ENCODE measurements at places on chromosomes 12 and 14. TPM values are rescaled to one million over a fixed set of nuclear protein-coding genes. Genes with fewer than 3 reads are reported as not detected.

GRCh38 chr14:91727121-91727520 lies 4.8 kb downstream of the CATSPERB start:
- no peaks in the 10 kb centered on the region for H3K36me3 ChIP-seq
- no peaks in the 10 kb centered on the region for H3K4me1 ChIP-seq
- no peak for DNase-seq
- no peak overlapping the region for H3K27ac ChIP-seq
- H3K27me3 ChIP-seq: no peaks in the 10 kb centered on the region

DNA sequence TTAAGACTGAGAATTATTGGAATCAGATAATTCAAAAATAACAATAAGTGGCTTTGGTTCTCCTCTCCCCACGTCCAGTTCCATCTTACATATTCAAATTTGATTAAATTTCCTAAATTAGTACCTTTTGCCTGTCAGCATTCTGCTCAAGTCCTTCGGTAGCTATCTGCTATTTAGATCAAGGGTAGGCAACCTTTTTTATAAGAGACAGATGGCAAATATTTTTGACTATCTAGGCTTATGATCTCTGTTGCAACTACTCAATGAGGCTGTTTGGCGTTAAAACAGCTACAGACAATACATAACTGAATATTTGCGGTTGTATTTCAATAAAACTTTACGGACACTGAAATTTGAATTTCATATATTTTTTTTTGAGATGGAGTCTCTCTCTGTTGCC lies 21.7 kb downstream of the L2HGDH start:
- no peaks in the 10 kb centered on the region for H3K27me3 ChIP-seq
- no peak overlapping the region for H3K4me3 ChIP-seq
- H3K4me1 ChIP-seq: no peaks in the 10 kb centered on the region
- no peak for DNase-seq
- H3K27ac ChIP-seq: no peak overlapping the region

GRCh38 chr12:44788731-44789130 lies 87.4 kb downstream of the NELL2 start:
- H3K27ac ChIP-seq: no peak overlapping the region
- H3K36me3 ChIP-seq: no peaks in the 10 kb centered on the region
- H3K27me3 ChIP-seq: no peaks in the 10 kb centered on the region
- no peaks in the 10 kb centered on the region for H3K4me1 ChIP-seq

Gene CLEC1B
- total RNA-seq: not detected

DNA sequence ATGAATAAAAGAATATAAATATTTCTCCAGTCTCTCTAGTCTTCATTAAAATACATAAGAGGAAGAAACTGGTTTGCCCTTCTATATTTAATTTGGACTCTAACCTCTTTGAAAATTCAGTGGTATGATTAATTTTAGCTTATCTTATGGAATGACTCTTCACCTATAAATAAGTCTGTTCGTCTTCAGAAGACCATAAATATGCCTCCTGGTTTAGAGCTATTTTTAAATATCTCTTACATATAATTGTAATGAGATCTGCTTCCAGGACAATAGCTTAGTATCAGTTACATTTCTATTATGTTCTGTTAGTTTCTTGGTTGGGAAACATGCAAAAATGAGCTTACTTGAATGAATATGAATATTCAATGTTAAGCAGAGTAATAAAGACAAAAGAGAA lies 257.5 kb upstream of the HMGA2 start:
- no peak for DNase-seq
- H3K27ac ChIP-seq: no peak overlapping the region
- H3K4me3 ChIP-seq: no peak overlapping the region
- no peaks in the 10 kb centered on the region for H3K36me3 ChIP-seq
- H3K27me3 ChIP-seq: no peaks in the 10 kb centered on the region
- H3K4me1 ChIP-seq: no peaks in the 10 kb centered on the region

Measured in adrenal gland (tissue), 19 donors.